ENCODE measurements at places on chromosomes 4 and X.

DNA sequence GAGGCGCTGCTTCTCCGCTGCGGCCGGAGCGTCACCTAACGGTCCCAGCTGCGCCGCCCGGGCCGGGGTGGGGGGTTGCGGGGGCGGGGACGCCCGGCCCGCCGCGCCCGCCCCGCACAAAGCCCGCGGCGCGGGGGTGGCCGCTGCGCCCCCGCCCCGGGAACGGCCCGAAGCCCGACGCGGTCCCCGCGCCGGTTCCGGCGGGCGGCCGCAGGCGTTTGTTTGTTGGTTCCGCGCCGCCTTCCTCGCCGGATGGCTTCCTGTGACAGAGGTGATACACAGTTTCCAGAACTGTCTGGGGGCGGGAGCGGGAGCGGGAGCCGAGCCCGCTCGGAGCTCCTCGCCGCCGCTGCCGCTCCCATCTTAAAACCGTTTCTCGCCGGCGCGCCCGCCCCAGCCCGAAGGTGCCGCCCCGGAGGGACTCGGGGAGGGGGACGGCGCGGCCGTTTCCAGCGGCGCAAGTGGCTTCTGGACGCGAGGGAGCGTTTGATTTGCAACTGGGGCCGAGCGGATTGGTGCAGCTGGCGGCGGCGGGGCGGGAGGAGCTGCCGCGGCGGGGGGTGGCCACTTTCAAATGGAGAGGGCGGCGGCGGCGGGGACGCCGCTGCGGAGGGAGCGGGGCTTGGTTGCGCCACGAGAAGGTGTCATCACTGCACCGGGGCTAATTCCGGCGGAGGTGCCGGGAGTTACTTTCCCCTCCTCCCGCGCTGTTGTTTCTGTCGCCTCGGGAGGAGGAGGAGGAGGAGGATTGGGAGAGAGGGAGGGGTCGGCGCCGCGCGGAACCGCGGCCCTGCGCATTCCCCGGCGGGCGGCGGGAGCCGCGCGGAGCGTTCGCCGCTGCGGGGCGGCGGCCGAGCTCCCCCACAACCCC, 2.3 kb downstream of the JADE1 start:
- peak; percentile 70 for DNase-seq

DNA sequence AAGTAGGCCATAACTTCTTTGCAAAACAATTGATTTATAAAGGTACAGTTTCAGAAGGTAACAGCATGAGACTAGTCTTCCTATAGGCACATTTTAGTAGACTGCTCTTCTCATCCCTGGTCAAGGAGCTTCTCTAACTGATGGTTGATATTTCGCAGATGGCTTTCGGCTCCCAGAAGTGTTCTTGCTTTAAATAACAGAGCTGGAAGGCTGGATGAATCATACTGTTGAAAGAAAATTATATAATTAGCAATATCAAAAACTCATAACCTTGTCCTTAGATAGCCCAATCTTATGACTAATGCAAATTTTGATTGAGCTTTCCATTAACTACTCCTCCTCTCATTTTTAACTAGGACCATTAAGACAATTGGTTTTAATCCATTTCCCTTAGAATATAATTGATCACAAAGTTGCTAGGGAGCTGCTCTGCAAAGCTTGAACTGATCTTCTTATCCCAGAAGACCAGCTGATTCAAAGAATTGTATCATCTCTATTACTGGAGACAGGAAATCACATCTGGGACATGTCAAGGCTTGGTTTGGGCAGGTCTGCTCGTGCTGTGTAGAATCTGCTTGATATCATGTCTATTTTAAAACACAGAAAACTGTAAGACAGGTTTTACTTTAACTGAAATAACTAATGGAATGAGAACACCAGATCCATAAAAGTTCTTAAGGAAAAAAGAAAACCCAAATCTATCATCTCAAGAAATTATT, 38.6 kb downstream of the CENPU start:
- no peak for DNase-seq

- DNase-seq, result no peak
Measured at GRCh38 chr4:139175646-139176301, 1.2 kb downstream of the ELF2 start.

- DNase-seq, result no peak
Measured at GRCh38 chr4:91330555-91331137, 973.1 kb upstream of the GRID2 start.

DNA sequence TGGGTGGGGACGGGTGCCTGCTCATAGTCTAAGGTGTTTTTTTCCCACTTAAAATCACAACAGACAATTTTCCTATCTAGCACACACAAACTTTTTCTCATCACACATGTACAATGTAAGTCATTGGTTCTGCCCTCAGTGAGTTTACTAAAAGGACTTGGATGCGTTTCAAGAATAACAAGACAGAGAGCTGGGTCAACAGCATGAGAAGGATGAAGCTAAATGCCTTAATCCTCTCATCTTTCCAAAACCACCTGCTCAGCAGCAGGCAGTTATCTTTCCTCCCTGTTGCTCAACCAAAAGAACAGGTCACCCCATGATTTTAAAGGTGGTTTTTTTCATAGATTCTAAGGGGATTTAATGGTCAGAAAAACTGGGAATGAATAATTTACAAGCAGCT, 40.1 kb downstream of the OFD1 start:
- DNase-seq, result no peak

- DNase-seq, result no peak
Measured at GRCh38 chrX:11944501-11944900, 186.5 kb downstream of the MSL3 start.

DNA sequence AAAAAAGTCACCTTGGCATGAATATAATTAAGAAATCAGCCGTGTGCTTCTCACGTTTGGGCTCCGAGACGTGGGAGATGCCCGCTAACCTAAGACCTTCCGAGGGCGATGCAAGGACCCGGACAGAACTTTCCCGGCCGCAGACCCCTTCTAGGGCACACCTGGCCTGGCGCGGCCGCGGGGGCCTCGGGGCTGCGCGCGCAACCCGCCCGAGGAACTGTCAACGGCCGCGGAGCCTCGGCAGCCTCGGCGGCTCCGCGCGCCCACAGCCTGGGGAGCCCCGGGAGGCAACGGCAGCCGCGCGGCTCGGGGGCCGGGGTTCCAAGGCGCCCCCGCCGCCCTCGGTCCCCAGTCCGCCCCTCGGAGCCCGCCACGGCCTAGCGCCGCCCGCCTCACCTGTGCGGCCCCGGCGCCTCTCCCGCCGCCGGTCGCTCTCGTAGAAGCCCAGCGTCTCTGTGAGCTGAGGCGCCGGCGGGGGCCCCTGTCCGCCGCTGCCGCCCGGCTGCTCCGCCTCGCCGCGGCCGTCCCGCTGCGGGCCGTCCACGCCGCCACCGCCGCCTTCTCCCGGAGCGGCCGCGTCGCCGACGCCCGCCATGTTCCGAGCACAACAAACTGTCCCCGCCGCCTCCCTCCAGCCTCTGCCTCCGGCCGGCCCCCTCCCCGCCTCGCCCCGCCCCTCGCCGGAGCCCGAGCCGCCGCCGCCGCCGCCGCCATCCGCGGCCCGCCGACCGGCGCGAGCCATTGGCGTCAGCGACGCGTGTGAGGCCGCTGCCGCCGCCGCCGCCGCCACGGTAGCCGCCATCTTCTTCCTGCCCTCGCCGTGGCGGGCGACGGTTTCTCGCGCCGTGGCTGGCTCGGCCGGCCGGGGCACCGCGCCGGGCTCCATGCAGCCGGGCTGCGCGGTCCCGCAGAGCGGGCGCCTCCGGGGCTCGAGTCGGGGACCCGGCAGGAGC, at the start of gene TAPT1:
TAPT1 (minus strand) TSS at position 609 of the 953 bp plus-strand sequence; CDS start at position 595, 14 bp downstream.
- peak; percentile 71 for DNase-seq

- DNase-seq, result no peak
Measured at GRCh38 chr4:2105559-2105958, 46.4 kb downstream of the NAT8L start.

- no peak for DNase-seq
Measured at GRCh38 chr4:121108557-121108956, 36.2 kb upstream of the NDNF start.

- no peak for DNase-seq
Measured at GRCh38 chr4:151484396-151485102, 75.6 kb downstream of the FHIP1A start.

- no peak for DNase-seq
Measured at GRCh38 chr4:145870155-145871020, 68.2 kb downstream of the ZNF827 start.

DNA sequence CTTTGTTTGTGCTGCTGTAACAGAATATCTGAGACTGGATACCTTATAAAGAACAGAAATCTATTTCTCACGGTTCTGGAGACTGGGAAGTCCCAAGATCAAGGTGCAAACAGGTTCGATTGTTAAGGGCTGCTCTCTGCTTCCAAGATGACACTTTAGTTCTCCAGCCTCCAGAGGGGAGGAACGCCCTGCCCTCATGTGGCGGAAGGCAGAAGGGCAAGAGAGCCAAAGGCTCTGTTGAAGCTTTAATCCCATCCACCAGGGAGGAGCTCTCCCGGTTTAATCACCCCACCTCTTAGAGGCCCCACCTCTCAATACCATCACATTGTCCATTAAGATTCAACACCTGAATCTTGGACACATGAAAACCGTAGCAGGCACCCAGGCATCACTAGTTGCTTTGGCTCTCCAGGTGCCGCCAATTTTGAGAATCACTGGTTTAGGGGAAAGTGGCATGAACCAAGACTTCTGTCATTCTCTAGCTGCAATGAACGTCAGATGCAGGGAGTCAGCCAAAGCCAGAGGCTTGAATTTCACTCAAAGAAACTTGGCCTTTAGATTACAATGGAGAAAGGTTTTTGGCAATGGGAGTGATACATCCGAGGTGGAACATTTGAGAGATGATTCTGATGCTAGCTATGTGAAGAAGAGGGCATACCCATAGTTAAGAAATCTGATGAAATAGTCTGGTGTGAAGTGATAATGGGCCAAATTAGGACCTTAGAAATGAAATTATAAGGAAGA, 15.7 kb downstream of the FHL1 start:
- DNase-seq, result peak; percentile 4

GRCh38 chrX:102599951-102600579, 750 bp downstream of the ARMCX5 start:
- DNase-seq, result no peak

- DNase-seq, result no peak
Measured at GRCh38 chr4:6425336-6425735, 47.1 kb downstream of the PPP2R2C start.

GRCh38 chr4:89489338-89489771, 181.8 kb upstream of the GPRIN3 start:
- no peak for DNase-seq

GRCh38 chrX:134375691-134376090, 84.3 kb upstream of the HPRT1 start:
- DNase-seq, result no peak

DNA sequence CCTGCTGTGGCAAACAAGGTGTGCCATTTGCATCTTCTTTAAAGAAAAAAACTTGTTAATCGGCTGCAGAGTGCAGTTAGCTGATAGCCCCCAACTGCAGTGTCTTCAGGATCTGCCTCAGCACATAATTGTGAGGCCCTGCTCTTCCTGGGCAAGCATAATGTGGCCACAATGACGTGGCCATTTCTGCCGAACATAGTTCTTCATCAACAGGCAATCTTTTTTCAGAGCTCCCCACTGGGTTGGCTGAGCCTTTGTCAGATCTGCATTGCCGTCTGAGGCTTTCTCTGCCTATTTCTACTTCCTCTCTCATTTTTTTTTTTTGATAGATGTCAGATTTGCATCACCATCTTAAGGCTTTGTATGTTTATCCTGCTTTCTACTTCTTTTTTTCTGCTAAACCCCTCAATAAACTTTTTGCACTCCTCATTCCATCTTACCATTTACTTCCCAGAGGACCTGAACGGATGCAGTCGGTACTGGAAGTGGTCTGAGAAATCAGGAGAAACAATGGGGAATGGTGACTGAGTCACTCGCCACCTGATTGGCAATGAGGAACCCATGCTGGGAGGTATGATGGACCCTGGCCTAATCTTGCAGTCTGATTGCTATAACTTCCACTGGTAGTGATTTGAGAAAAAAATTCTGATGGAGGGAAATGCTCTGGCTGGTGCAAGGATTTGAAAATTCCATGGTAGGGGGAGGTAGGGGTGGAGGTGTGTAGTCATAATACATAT, 21.2 kb upstream of the TAB3 start:
- no peak for DNase-seq

- DNase-seq, result no peak
Measured at GRCh38 chr4:116839826-116840225, 245.6 kb downstream of the TRAM1L1 start.

GRCh38 chrX:131746491-131746968, 202.7 kb downstream of the OR13H1 start:
- peak; percentile 66 for DNase-seq

DNA sequence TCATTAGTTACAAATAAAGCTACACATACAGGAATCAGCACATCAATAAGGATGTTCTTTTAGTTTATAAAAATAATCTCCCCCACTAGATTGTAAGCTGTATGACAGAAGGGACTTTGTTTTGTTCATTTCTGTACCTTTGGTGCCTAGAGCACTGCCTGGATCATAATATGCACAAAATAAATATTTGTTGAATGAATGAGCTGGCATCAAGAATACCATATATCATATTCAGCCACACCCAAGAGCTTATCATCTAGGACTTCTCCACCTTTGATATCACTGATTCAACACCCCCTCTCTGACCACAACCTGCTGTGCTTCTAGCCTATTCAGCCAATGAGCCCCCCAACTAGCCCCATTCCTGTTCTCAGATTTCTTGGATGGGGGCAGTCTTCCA, 10.6 kb downstream of the SYTL4 start:
- DNase-seq, result no peak

DNA sequence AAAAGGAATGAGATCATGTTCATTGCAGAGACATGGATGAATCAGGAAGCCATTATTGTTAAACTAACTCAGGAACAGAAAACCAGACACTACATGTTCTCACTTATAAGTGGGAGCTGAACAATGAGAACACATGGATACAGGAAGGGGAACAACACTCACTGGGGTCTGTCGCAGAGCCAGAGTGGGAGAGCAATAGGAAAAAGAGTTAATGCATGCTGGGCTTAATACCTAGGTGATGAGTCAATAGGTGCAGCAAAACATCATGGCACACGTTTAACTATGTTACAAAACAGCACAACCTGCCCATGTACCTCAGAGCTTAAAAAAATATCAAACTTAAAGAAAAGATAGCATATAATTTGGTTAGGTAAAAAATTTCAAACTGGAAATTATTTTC, 281.4 kb downstream of the PABPC4L start:
- DNase-seq, result no peak

GRCh38 chr4:174828845-174829701, at the start of gene GLRA3:
TSS of gene GLRA3 (minus strand) at chr4:174829247. CDS start at chr4:174828811, 436 bp downstream.
- no peak for DNase-seq

GRCh38 chr4:144350706-144351105, 210.2 kb upstream of the GYPA start:
- DNase-seq, result no peak

DNA sequence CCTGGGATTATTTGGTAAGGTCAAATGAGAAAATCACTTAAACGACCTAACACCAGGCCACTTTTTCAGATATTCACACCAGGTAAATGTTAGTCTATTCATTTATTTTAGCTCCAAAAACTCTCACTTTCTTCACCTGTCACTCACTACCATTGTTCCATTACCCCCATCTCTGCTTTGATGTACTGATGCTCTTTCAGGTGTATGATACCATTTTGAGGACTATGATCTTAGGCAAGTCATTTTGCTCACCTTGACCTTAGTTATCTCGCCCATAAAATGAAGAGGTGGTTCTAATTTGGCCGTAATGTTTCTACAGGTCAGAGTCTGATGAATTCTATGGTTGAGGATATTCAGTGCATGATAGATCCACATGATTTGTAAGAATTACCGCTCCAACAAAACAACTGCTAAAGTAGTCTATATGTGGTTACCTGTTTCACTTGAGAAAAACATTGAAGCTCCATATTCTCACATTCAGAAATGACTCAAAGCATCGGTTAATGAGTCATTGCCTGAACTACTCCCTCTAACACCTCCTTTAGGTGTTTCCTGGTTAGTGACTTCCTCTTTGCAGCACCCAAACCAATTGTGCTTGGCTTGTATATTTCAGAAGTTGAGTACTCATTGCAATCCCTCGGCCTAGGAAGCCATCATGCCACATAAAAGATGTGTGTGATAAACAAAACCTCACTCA, 4.5 kb downstream of the DTHD1 start:
- peak; percentile 29 for DNase-seq

All from activated T-helper 1 cell treated with Interleukin-2 at 50 U/mL for 16 hours (primary cell).